ENCODE measurements at places on chromosomes 6 and 20.

- DNase-seq, result no peak
Measured at GRCh38 chr6:67663105-67663895, 971.8 kb upstream of the ADGRB3 start.

DNA sequence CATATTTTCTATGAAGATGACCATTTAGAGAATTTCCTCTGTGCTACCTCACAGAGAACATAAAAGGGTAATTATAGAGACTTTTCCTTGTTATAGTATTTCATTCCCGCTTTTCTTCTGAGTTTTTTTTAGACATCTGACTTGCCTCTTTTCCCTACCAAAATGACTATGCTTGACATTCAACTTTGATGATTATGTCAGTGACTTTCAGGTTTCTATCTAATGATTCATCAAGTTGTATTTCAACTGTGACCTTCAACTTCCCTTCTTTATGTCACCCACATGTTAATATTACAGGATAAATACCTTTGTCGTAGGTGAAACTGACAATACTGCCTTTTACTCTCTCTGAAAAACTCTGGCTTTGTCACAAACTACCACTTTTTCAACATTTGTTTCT lies 95.3 kb downstream of the MLIP start:
- DNase-seq, result no peak

DNA sequence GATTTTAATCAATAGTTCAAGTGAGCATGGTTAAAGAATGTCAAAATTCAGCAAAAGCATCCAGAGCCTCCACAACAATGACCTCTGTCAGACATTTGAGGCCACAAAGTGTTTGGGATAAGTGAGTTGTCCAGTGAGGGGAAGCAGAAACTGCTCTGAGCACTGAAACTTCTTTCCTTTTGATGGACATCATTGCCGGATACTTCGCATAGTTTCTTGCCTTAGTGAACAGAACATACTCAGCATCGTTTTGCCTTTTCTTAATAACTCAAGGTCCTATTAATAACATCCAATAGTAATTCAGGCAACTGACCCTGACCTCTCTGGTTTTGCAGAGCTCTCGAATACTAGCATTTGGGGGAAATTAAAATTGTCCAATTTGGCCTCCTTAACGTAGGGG lies 78.6 kb downstream of the EDN3 start:
- DNase-seq, result no peak

- no peak for DNase-seq
Measured at GRCh38 chr6:105292689-105293339, 110.1 kb downstream of the PREP start.

DNA sequence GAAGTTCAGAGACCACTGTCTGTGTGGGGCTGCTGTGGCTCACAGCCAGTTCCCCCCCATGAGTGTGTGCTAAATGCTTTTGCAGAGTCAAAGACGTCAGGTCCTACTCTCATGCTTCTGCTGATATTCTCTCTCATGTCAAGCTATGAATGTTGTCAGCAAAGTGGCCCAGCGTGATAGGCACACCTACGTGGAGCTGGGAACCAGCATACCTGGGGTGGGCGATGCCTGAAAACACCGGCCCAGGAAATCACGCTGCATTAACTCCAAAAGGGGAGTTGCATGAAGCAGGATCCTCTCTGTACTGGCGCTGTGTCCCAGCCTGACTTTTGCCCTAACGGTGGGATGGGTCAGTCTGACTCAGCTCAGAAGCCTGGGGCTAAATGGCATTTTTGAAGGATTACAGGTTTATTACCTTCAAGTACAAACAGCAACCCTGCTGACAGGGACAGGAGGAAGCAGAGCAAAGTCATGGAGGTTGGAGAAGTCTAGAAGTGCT lies 9.0 kb upstream of the MRPS10 start:
- DNase-seq, result no peak
